ENCODE measurements at places on chromosomes 6 and 20.

GRCh38 chr20:38178065-38178491, 13.0 kb upstream of the TGM2 start:
- DNase-seq: no peak

GRCh38 chr20:31738729-31739549, at the start of gene TPX2:
Gene TPX2 (plus strand): TSS chr20:31739290. CDS start chr20:31757477, 18,187 bp downstream.
- peak; percentile 97 for DNase-seq

GRCh38 chr20:24136659-24137246, 148.2 kb upstream of the GGTLC1 start:
- no peak for DNase-seq

GRCh38 chr6:33904050-33904746, 100.4 kb upstream of the MLN start:
- DNase-seq: no peak

DNA sequence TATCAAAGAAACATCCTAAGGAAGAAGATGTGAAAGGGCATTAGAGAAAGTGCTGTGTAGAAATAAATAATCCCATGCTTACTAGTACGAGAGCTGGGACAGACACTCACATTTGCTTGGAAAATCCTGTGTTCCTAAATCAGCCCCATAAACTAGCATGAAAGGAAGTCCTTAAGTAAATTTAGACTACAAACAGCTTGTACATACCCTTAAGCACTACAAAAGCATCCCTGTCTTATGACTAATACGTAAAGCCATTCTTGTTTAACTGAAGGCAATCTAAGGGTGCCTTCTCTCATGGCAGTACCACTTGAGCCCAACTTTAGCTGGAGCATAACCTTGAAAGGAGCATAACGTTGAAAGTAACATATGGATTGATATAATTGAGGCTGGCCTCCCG, 15.4 kb upstream of the FOXQ1 start:
- no peak for DNase-seq

DNA sequence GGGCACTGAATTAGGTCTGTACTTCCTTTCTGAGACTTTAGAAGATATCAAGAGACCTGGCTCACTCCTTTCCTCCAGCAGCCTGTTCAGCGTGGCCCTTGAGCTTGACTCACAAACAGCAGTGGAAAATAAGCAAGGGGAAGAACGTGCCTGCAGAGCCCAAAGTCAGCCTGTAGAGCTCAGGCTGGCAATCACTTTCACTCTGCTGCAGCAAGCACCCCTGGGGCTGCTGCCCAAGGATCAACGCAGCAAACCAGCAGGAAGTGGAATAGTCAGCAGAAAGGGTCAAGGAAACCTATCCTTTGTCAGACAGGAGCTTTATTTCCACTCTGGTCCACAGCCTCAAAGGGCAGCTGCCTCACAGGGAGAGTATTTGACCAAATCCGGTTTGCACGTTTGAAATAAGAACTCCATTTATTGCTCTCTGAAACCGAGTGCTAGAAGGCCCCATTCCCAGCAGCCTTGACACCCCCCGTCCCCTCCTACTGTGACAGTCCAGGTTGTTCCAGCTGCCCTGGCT, 77.4 kb downstream of the PRDM1 start:
- DNase-seq: no peak

- DNase-seq: peak; percentile 19
Observed at GRCh38 chr6:88870717-88871330, 92.6 kb downstream of the RNGTT start.

GRCh38 chr6:148193063-148193680, 149.5 kb upstream of the SASH1 start:
- no peak for DNase-seq

GRCh38 chr6:118913161-118913560, 19.2 kb downstream of the ASF1A start:
- no peak for DNase-seq

GRCh38 chr6:111524735-111525134, 41.7 kb upstream of the REV3L start:
- no peak for DNase-seq

- no peak for DNase-seq
Observed at GRCh38 chr20:22682381-22682780, 98.0 kb upstream of the FOXA2 start.

GRCh38 chr6:143647732-143648131, 30.0 kb upstream of the PHACTR2 start:
- no peak for DNase-seq

DNA sequence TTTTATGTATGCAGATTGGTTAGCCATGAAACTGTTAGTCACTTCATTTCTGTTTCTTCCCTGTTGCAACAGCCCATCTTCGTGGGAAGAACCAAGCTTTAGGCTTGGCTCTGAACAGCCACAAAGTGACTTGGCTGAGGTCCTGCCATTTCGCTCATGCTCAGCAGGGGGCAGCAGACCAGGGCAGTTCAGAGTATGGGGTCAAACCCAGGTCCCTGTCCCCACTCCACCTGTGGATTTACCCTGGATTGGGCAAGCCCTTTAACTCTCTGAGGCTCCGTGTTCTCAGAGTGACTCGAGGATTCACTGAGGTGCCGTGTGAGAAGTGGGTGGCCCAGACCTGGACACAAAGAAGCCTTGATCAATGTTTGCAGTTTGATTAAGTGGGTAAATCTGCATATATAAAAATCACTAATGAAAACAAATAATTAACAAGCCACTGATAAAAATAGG, 19.8 kb upstream of the MAP1LC3A start:
- DNase-seq: peak; percentile 6

DNA sequence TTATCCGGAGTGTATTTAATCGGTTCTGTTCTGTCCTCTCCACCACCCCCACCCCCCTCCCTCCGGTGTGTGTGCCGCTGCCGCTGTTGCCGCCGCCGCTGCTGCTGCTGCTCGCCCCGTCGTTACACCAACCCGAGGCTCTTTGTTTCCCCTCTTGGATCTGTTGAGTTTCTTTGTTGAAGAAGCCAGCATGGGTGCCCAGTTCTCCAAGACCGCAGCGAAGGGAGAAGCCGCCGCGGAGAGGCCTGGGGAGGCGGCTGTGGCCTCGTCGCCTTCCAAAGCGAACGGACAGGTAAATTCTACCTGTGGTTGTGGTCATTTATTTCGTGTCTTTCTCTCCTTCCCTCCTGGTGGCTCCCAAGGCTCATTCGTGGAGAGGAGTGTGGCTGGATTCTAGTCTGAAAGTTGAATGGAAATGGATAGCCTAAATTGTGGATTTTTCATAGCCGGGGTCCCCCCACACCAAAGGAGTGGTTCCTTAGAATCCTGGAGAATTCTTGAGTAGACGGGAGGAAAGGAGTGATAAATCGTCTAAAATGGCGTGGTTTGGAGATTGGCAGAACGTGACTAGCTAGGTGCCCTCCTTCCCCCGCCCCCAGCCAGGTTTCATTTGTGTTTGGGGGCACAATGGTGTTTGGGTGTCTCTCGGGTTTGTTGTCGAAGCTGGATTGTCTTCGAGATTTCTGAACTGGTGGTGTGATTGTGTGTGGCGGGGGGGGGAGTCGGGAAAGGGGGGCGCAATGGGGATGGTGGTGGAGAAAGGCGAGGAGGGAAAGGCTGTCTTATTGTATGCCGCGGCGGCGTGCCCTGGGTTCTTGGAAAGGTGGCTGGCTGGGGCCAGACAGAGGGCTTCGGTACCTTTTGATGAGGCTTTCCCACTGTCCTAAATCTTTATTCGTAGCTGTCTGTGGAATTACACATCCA, 673 bp downstream of the MARCKS start:
- peak; percentile 43 for DNase-seq

GRCh38 chr20:50427719-50428083, 82.5 kb upstream of the PTPN1 start:
- DNase-seq: no peak
